ENCODE measurements at places on chromosomes 7 and 10.

DNA sequence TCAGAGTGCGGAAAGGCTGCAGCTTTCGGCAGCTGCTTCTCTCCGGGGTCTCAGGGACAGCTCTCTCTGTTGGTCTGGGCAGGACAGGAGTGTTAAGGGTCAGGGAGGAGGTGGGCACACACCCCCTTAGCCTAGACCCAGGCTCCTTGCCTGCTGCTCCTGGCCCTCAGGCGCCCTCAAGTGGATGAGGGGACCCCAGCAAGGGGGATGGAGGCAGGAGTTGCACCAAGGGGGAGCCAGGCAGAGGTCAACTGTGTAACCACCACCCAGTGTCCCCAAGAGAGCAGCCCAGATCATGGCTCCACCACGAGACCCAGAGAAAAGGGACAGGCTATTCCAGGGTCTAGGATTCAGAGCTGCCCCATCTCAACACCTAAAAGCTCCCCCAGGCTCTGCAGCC, 26.9 kb downstream of the SPOCK2 start:
- no peak overlapping the region for H3K4me3 ChIP-seq
- peaks cover 16% of the 10 kb centered on the region for H3K36me3 ChIP-seq
- H3K4me1 ChIP-seq, result peaks cover 10% of the 10 kb centered on the region
- H3K27ac ChIP-seq, result no peak overlapping the region
- DNase-seq, result peak; percentile 46
- no peaks in the 10 kb centered on the region for H3K27me3 ChIP-seq

DNA sequence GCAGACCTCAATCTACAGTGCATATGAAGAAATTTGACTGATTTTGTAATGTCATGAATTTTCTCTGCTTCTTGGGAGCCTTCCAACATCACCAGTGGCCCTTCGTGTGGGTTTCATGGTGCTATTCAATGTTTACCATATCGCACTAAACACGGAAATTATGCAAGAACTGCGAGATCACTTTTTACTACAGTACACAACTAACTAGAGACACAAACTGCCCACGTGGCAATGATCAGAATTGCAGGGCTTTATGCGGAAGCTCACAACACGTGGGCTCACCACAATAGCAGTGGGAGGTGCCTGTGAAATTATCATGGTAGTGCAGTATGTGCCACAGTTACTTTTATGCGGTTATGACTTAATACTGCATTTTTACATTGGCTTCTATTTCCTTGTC, 449.7 kb upstream of the KLF6 start:
- H3K36me3 ChIP-seq, result no peaks in the 10 kb centered on the region
- no peak for DNase-seq
- H3K27ac ChIP-seq, result no peak overlapping the region
- H3K4me1 ChIP-seq, result no peaks in the 10 kb centered on the region

DNA sequence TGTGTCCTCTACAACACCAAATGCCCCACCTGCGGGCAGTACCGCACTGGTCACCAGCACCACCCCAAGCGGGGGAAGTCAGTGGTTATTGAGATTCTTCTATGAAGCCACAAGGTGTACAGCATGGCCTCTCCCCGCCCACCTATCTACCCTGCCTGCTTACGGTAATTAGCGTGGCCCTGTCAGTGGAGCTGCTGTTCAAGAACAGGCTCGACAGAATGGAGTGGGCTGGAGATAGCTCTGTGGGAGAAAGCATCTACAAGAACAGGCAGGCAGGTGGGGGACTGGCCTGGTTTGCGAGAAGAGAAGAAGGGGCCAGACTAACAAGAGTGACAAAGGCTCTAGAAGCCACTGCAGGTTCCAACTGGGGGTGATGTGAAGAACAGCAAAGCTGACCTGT, 108.3 kb downstream of the RNF216 start:
- no peak for DNase-seq
- no peak overlapping the region for H3K27ac ChIP-seq
- peaks cover 7% of the 10 kb centered on the region for H3K36me3 ChIP-seq
- H3K4me3 ChIP-seq, result no peak overlapping the region

DNA sequence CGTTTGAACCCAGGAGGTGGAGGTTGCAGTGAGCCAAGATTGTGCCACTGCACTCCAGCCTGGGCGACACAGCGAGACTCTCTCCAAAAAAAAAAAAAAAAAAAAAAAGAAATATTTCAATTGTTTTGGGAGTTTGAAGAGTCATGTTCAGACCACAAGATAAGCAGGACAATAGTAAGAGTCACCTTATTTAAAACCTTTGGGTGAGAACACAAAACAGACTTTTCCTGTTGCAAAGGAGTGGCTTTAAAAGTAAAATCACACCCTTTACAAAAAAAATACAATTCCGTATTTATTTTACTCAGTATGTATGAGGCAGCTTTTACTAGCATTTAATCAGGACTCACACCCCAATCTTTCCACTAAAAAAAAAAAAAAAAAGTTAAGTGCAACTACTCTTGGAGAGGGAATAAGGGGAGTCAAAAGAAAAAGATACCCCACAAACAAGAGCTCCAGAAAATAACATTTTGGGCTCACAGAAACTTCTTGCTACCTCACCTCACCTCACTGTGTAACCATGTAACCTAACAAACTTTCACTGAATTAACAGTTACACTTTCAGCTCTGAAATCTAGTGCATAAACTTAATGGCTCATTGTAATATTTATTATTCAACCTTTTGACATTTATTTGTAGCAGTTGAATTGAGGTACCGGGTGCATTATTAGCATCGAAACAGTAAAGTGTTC, 11.2 kb downstream of the SKIDA1 start:
- no peak overlapping the region for H3K27ac ChIP-seq
- H3K36me3 ChIP-seq, result peaks cover 16% of the 10 kb centered on the region
- H3K4me1 ChIP-seq, result peaks cover 10% of the 10 kb centered on the region
- no peak overlapping the region for H3K4me3 ChIP-seq
- no peak for DNase-seq

GRCh38 chr7:80905334-80905733, 13.5 kb downstream of the SEMA3C start:
- H3K27me3 ChIP-seq, result no peaks in the 10 kb centered on the region
- H3K4me1 ChIP-seq, result no peaks in the 10 kb centered on the region
- no peaks in the 10 kb centered on the region for H3K36me3 ChIP-seq

GRCh38 chr10:79390551-79391229, 43.4 kb downstream of the PPIF start:
- H3K27ac ChIP-seq, result no peak overlapping the region
- DNase-seq, result no peak
- H3K36me3 ChIP-seq, result peaks cover 5% of the 10 kb centered on the region
- peaks cover 35% of the 10 kb centered on the region for H3K27me3 ChIP-seq
- H3K4me3 ChIP-seq, result no peak overlapping the region

GRCh38 chr7:145088111-145088745, 252.4 kb upstream of the TPK1 start:
- no peaks in the 10 kb centered on the region for H3K36me3 ChIP-seq
- H3K4me3 ChIP-seq, result no peak overlapping the region

GRCh38 chr7:18420108-18420507, 75.4 kb upstream of the HDAC9 start:
- no peak for DNase-seq
- no peaks in the 10 kb centered on the region for H3K36me3 ChIP-seq
- H3K27me3 ChIP-seq, result no peaks in the 10 kb centered on the region
- H3K4me1 ChIP-seq, result peaks cover 10% of the 10 kb centered on the region

DNA sequence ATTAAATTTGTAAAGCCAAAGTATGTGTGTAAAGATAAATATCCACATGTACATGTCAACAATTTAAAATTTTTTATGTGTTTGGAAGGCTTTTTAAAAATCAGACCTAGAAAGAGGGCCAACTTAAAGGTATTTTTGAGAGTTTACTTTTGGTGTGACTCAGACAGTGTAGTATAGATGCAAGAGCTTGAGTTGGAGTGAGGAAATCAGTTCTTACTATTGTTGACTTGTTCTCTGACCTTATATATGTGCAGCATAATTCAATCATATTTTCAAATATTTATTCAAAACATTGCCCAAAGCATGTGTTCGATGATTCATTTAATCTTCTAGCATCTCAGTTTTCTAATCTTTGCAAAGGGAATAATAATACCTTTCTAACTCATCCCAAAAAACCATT, 243.7 kb upstream of the PRKCQ start:
- H3K4me3 ChIP-seq, result no peak overlapping the region
- peaks cover 13% of the 10 kb centered on the region for H3K4me1 ChIP-seq
- no peak overlapping the region for H3K27ac ChIP-seq
- no peak for DNase-seq
- H3K36me3 ChIP-seq, result no peaks in the 10 kb centered on the region
- no peaks in the 10 kb centered on the region for H3K27me3 ChIP-seq

DNA sequence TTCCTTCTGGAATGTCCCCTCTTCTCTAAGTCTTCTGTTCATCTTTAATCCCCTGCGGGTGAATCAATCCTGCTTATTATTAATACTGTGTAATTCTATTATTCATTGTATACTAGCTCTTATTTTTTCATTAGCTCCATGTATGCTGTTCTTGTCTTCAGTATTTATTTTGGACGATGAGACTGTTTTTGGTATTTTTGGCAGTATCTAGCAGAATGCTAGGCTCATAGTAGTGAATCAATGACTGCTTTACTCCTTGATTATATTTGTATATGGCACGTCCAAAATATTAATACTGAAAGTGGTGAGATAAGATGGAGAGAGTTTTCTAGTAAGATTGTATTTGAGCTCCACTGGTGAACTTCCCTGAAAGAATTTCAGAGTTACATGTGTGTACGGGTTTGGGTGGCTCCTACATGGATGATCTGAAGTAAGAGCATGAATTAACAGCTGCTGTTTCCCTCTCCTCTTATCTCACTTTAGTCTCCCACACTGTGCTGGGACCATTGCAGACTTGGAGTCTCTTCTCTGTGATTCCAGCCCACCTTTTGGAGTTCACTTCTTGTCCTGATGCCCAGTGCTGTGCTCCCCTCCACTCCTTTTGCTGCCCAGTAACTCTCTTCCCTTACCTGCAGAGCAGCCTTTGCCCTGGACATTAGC, 226.0 kb downstream of the CDK14 start:
- H3K36me3 ChIP-seq, result no peaks in the 10 kb centered on the region
- no peak overlapping the region for H3K27ac ChIP-seq
- DNase-seq, result no peak
- H3K4me1 ChIP-seq, result peaks cover 14% of the 10 kb centered on the region
- no peaks in the 10 kb centered on the region for H3K27me3 ChIP-seq

Data from Calu3 (cell line).